Kidney (tissue), 22 donors: ENCODE measurements at places on chromosomes 16 and 17. TPM values are rescaled to one million over a fixed set of nuclear protein-coding genes. Genes with fewer than 3 reads are reported as not detected.

DNA sequence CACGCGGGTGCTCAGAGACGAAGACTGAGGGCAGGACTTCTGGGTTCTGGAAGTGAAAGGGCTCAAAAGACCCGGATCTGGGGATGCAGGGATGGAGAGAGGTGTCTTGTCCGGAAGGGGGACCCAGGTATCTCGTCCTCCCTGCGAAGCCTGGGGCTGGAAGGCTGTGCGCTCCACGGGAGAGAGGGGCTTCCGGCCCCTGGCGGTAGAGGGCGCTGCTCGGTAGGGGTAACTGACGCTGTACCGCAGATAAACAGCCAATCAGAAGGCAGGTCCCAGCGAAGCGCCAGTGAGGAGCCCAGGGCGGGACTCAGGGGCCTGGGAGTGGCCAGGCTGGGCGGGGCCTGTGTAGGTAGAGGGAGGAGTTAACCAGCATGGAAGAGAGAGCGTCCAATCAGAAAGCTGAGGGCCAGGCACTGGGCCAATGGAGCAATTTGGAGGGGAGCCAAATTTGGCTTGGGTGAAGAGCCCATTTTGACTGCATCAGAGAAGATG, 804 bp downstream of the TGFB1I1 start:
- peak; percentile 97 for DNase-seq

GRCh38 chr16:77551357-77551756, 116.5 kb upstream of the ADAMTS18 start:
- DNase-seq: no peak

- no peak for DNase-seq
Measured at GRCh38 chr17:63623786-63624530, 1.7 kb downstream of the MAP3K3 start.

DNA sequence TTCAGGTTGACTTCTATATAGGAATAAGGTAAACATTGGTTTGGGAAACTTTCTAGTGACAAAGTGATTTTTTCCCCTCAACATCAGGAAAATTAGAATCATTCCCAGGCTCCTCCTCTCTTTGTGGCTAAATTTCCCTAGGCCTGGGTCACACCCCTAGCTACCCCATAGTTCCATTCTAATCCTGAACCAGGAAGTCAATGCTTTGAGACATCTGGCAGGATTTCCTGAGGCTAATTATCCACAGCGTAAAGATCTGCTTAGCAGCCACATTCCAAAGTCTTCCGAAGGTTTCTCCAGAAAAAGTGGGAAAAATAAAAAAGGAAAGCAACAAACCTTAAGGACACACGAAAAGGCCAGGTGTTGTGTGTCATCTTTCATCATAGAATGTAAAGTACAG, 60.3 kb upstream of the CORO6 start:
- no peak for DNase-seq

GRCh38 chr17:4641297-4642195, at the start of gene ALOX15:
Gene ALOX15, minus strand, starts transcription at chr17:4641678. Its CDS starts 27 bp downstream, at chr17:4641651.
- DNase-seq: no peak

DNA sequence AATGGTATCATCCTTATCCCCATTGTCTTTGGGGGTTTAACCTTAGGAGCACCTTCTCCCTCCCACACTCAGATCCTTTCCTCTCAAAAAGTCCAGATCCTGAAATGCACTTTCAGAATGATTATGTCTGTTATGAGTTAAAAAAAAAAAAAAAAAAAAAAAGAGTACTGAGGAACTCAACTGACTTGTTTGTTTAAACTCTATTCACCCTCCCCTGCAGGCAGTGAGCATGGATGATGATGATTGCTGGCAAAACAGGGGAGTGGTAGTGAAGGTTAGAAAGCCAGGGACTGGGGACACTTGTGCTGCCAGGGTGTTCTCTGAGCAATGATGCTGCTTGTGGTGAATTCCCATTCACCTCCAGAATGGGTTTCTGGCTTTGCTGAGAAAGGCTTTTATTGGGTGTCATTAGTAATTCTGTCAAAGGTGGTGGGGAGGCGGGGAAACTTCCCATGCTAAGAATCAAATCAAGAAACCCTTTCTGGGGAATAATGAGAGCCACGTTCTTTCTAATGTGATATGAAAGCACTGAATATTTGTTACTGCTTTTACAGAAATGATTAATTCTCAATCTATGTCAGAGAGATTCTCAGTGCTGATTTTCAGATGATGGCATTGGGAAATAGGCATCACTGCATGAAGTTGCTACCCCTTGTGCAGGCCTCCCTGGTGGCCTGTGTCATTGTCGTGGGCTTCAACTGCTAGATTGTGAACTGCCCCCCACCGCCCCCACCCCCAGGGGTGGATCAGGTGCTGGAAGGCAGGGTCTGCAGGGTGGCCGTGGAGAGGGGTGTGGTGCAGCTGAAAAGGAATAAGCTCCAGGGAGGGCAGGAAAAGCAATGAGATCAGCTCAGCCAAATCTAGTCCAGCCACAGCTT, 14.1 kb downstream of the CCL4 start:
- DNase-seq: no peak

- no peak for DNase-seq
Measured at GRCh38 chr17:29827179-29827578, 102.8 kb downstream of the SSH2 start.

GRCh38 chr17:47277921-47278320, 24.3 kb downstream of the ITGB3 start:
- DNase-seq: no peak

DNA sequence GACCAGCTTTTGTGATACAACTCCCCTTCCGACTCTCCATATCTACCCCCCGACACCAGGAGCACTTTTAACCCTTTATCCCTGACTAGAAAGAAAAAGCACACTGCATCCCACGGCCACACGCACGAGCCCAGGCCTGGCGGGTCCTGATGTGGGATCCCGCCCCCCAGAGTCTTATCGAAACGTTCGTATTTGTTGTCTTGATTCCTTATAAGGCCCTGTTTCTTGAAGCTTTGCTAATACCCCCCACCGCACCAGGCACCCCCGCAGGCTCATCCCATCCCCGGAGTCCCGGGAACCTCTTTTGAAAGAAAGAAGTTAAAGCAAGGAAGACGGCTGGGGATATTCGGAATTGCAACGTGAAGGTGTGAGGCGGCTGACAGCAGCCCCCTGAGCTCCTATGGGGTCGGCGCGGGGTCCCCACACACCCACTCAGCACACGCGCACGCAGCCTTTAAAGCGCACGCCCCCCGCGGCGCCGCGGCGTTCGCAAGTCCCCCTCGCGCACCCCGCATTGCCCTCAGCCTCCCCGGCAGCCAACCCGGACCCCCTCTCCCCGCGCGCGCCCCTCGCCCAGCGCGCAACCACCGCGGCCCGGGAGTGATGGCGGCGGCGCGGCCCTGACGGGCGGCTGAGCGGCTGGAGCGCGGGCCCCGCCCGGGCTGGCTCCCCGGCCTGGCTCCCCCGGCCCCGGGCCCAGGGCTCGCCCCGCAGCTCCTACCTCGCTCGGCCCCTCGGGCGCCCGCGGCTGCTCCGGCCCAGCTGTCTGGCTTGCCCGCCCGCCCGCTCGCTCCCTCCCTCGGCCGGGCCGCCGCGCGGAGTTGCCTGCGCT, 448 bp downstream of the STAT5B start:
- DNase-seq: peak; percentile 70

- no peak for DNase-seq
Measured at GRCh38 chr16:88365244-88365865, 17.4 kb upstream of the ZNF469 start.

- no peak for DNase-seq
Measured at GRCh38 chr16:79599256-79599836, 1.2 kb downstream of the MAF start.

DNA sequence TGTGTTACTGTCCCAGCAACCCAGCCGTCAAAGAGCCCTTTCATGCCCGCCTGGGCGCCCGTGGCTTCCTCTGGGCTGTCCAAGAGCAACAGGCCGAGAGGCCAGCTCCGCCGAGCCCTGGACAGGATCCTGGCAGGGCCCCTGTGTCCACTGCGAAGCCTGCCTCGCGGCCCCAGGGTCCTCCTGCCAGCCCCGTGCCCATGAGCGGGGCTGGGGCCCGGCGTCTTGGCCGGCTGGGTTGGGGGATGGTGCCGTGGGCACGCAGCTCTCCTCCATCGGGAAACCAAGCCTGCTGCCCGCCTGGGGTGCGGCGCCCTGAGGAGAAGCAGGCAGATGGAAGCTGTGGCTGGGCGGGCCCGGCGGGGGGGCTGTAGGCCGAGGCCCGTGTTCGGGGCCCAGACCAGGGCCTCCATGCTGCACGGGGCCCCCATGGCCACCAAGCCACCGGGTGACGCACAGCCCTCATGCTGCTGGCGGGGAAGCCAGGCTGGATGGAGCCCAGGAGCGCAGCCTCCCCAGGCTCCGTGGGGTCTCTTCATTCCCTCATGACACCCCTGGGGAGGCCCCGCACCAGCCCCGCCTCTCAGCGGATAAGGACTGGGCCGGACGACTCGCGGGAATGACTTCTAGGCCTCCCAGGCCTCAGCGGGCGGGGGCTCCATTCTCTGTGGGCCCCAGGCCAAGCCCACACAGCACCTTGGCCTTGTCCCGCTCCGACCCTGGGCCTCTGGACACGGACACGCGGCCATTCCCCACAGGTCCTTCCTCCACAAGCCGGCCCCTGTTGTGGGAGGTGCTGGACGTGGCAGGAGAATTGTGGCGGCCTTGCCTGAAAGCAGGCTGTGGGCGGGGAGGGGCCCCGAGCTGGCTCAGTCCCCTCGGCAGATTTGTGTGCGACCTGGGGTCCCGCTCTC, at the start of gene C1QTNF8:
TSS of gene C1QTNF8 (minus strand) at position 76 of the 914 bp plus-strand sequence. CDS start 1,322 bp downstream, outside the sequence.
- DNase-seq: no peak

GRCh38 chr16:58578642-58579041, 51.0 kb downstream of the CNOT1 start:
- no peak for DNase-seq

DNA sequence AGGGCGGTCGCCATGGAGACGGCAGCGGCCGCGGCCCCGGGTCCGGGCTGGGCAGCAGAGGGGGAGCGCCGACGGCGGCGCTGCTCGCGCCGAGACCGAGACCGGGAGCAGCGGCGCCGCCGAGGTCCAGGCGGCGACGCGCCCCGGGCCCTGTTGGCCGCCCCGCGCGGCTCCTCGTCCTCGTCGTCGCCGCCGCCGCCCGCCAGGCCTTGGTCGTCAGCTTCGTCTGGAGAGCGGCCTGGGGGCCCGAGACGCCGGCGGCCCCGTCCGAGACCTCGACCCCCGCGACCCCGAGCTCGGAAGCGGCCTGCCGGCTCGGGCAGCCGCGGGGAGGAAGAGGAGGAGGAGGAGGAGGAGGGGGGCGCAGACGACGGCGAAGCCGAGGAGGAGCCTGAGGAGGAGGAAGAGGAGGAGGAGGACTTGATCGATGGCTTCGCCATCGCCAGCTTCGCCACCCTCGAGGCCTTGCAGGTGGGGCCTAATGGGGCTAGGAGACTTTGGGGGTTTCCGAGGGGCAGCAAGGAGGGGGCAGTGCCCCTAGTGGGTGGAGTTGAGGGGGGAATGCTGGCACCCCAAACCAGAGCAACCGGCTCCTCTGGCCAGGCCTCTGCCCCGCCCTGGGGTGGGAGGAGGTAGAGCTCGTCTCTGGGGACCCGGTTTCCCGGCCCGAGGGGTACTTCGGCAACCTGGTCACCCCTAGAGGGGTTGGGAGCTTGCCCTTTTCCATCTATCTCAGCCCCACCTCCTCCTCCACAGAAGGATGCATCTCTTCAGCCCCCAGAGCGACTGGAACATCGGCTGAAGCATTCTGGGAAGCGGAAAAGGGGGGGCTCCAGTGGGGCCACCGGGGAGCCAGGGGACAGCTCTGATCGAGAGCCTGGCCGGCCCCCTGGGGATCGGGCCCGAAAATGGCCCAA, 1.5 kb downstream of the FBRS start:
- DNase-seq: peak; percentile 80

DNA sequence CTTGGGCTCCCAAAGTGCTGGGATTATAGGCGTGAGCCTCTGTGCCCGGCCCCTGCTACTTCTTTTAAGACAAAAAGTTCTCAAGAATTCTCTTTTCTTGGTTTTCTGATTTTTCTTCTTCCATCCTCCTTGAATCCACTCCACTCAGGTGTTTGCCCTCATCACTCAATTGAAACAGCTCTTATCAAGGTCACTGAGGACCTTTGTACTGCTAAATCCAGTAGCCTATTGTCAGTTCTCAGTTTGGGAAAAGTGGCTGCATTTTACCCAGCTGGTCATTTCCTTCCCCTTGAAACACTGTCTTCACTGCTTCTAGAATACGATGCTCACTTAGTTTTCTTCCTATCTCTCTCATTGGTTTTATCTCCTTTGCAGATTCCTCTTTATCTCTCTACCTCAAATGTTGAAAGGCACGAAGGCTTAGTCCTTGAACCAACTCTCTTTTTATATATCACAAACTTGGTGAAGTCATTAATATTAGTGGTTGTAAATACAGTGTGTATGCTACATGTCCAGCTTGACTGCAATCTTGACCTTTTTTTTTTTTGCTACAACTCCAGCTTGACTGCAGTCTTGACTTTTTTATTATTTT, 29.8 kb downstream of the ZNRF1 start:
- no peak for DNase-seq

DNA sequence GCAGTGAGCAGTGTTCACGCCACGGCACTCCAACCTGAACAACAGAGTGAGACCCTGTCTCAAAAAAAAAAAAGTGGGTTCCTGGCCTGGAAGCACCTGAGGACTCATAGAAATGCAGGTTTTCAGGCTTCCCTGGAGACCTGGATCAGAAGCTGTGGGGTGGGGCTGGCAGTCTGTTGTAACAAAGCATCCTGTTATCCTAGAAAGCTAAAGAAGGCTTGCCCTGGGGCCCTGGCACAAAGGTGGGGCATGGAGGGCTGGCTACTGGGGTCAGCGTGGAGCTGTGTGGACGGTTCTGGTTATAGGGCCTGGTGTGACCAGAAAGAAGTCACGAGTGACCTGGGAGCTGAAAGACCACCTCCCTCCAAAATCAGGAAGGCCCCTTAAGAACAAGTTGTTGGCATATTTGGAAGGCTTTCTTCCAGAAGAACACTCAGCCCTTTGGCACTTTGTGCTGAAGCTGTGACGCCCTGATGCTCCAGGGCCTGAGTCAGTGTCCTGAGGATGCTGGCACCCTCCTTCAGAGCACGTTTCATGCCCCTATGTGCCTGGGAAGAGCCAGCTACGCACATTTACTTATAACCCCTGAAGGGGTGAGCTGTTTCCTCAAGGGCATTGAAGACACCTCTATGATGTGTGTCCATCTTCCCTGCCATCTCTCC, 6.2 kb downstream of the CRISPLD2 start:
- DNase-seq: no peak

- DNase-seq: peak; percentile 70
Measured at GRCh38 chr16:88558457-88559442, 11.5 kb upstream of the ZC3H18 start.

The HOXB1 gene
- not detected for total RNA-seq

The IL17C gene
- total RNA-seq: not detected

The CPHXL2 gene
- total RNA-seq: not detected

The MYH1 gene
- total RNA-seq: not detected

The IST1 gene
- total RNA-seq: 220 TPM

The PABPN1L gene
- total RNA-seq: not detected

The CCL17 gene
- total RNA-seq: 1.5 TPM

The CDRT4 gene
- total RNA-seq: 8.0 TPM

The SSTR5 gene
- total RNA-seq: 6.7 TPM

The UTS2R gene
- total RNA-seq: not detected
